ENCODE measurements at places on chromosomes 1 and 21.

GRCh38 chr1:97849345-97850340 lies 71.2 kb downstream of the DPYD start:
- no peak for DNase-seq

- peak; percentile 78 for DNase-seq
Observed at GRCh38 chr1:46394108-46394871, at the start of gene FAAH. Gene FAAH (plus strand): TSS chr1:46394317. CDS start chr1:46394349, 32 bp downstream.

DNA sequence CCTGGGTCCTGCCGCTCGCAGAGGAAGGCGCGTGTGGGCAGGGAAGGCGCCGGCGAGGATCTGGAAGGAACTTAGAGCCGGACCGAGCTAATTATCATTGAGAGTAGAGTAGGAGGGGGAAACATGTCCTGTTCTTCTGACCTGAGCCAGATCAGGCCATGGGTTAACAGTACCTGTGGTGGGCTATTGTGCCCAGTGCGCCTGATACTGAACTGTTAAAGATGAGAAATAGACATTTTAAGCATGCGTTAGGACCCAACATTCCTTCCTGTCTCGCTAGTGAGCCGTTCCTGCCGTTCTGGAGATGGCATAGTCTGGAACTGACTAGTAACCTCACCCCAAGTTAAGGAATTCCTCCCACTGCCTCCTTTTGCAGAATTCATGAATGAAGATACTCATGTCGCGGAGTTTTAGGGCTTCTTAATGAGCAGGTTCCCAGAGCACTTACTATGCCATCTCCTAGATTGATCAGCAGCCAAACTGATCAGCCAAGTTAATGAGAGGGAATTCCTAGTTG lies 870 bp downstream of the STRIP1 start:
- DNase-seq = no peak

GRCh38 chr1:232226197-232226712 lies 403.7 kb downstream of the SIPA1L2 start:
- DNase-seq = no peak

DNA sequence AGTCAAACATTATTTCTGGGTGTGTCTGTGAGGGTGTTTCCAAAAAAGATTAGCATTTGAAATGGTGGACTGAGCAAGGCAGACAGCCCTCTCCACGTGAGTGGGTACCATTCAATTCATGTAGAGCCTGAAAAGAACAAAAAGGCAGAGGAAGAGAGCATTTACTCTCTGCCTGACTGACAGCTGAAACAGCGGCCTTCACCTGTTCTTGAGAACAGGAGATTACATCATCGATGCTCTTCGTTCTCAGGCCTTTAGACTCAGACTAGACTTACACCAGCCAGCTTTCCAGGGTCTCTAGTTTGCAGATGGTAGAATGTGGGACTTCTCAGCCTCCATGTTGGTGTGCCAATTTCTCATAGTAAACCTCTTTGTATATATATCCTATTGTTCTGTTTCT lies 302.3 kb downstream of the BACH1 start:
- no peak for DNase-seq

DNA sequence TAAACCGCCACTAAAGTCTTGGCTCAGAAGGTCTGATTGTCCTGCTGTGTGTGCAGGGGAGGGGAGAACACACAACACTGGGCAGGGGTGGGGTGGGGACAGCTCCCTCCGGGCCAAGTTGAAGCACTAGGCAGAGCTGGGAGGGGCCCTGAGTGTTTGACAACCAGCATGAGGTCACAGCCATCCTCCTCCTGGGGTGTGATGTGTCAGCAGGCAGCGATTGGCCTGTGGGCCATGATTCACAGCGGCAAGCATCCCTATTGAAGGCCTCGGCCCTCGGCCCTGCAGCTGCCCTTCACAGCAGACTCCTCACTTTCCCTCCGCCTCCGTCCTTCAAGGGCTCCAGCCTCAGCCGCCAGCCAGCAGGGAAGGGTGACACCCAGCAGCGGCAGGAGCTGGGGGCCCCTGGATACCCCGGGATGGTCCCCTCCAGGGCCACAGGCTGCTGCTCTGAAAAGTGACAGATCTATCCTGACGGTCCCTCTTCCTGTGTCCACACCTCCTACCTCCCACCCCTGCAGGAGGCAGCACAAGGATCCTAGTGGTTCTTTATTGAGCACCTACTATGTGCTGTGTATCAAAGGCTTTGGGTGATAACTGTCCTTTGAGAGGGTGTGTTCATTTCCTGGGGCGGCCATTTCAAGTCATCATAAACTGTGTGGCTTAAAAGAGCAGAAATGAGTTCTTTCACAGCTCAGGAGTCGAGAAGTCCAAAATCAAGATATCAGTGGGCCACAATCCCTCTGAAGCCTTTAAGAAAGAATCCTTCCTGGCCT lies 66.0 kb upstream of the SLC25A33 start:
- peak; percentile 77 for DNase-seq

DNA sequence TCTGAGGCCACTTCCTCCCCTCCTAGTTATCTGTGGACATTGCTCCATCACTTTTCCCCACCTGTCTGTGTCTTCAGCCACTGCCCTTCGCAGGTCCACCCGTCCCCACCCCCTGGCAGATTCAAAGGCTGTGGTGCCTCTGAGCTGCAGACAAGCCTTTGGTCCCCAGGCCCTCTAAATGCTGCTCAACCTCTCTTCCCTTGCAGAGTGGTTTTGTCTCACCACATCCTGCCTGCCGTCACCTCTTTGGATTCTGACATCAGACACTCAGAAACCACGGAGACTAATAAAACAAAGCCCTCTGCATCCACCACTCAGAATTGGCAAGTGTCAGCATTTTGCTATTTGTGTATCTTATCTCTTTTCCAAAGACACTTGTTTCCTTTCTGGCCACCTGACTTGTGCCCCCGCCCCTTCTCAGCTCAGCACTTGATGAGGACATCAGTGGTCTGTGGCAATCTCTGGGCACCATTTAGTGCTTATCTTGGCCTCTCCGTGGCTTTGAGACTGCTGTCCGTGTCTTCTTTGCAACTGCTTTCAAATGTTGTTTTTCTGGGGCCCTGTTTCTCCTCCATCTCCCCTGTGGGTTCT lies 7.7 kb downstream of the CNIH3 start:
- DNase-seq = no peak

- DNase-seq = peak; percentile 71
Observed at GRCh38 chr1:177170756-177171535, at the start of gene BRINP2. Gene BRINP2 (plus strand): TSS chr1:177170958. CDS start chr1:177229877, 58,919 bp downstream.

DNA sequence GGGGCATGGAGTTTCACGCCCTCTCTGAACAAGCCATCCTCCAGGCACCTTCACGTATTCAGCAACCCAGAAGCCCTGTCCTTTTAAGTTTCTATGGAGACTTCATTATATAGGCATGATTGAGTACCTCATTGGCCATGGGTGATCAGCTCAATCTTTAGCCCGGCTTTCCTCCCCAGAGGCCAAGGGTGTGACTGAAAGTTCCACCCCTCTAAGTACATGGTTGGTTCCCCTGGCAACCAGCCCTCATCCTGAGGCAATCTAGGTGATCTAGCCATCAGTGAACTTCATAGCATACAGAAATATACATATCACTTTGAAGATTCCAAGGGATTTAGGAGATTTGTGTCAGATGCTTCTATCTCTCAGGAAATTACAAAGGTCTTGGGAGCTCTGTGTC lies 21.3 kb upstream of the DHX9 start:
- DNase-seq = no peak

DNA sequence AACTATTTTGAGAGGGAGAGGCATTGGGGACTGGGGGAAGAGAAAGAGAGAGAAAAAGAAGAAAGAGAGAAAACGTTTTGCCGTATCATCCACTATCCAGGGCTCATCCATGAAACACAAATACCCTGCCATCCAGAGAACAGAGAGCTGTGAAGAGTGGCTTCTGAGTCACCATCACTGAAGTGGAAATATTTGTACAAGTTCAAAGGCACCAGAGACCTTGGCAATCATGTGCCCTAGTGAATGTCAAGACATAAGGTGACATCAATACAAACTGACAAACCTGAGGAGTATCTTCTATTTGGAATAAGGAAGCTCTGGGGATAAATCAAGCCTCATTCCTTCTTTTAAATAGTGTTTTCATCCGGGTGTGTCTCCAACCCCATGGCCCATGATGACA lies 197.2 kb upstream of the PROX1 start:
- DNase-seq = no peak

DNA sequence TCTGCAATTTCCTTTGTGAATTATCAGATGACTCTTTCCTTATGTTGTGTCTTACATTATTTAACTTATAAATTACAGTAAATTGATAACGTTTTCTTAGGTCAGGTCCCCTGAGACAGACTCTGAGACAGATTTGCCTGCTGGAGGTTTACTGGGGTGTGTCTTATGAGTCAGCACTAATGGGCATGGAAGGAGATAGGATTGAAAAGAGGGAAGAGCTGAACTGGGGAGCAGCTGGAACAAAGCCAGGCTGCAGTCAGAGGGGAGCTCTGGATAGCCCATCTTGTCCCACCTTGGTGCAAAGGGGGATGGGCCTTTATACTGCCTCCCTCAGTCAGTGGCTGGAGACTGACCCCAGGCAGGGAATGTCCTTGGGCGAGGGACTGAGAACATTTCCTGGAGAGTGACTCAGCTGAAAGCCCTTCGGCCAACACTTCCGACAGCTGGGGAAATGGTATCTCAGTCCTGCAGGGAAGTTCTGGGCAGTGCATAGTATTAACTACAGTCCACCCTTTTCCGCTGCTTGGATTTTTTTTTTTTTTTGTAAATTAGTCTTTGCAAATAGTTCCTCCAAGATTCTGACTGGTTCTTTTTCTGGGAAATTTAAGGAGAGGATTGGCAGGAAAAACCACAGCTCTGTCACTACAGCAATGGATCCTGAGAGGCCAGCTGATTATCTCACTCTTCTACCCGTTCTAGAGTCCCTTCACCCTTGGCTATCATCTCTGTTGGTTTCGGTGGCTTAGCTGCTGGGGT lies 39.1 kb upstream of the CDC42BPA start:
- peak; percentile 61 for DNase-seq

DNA sequence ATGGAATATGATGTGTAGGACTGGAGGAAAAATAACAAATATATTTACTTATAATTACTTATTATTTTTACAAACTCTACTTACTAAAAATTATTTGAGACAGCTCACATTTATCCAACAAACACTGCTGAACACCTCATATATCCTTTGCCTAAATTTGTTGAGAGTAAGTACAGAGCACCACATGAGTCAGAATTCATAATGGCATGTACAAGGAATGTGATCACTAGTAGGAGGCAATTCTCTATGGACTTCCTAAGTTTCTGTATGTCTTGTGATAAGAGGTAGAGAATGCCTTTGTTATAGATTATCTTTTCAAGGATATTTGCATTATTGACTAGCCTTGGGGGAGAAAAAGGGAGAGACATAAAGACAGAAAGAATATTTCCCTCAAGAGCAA lies 8.2 kb upstream of the ST6GALNAC3 start:
- DNase-seq = no peak

- no peak for DNase-seq
Observed at GRCh38 chr1:52915855-52916220, 5.7 kb downstream of the ECHDC2 start.

Data from right forelimb (tissue), 1 donor.